ENCODE measurements at places on chromosomes 1 and 21. TPM values are rescaled to one million over a fixed set of nuclear protein-coding genes. Genes with fewer than 3 reads are reported as not detected.

THAP3 gene
- 16.5 TPM for total RNA-seq

DNA sequence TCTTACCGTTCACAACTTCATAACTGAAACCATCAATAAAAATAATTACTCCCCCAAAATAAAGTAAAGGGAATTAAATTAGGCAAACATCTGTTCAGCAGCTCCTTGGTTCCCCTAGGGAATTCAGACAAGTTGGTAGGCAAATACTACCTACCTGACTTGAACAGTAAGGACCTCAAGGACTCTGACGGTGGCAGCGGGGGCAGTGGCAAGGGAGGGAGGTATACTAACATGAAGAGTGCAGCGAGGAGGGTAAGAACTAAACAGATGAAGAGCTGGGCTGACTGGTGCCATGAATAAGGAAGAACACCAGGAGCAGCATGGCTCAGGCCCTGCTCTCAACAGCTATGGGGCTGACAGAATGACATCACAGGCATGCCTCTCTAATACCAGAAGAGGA is 33.1 kb downstream of the MTOR start:
- H3K27me3 ChIP-seq, result no peaks in the 10 kb centered on the region
- H3K4me3 ChIP-seq, result no peak overlapping the region
- H3K27ac ChIP-seq, result no peak overlapping the region
- no peak for DNase-seq

GRCh38 chr1:190101756-190102155 is 375.9 kb downstream of the BRINP3 start:
- H3K27ac ChIP-seq, result no peak overlapping the region
- H3K4me3 ChIP-seq, result no peak overlapping the region
- H3K4me1 ChIP-seq, result no peaks in the 10 kb centered on the region
- H3K36me3 ChIP-seq, result no peaks in the 10 kb centered on the region
- no peak for DNase-seq

GRCh38 chr1:85339656-85340399 is 63.4 kb upstream of the BCL10 start:
- peaks cover 55% of the 10 kb centered on the region for H3K4me1 ChIP-seq
- H3K36me3 ChIP-seq, result no peaks in the 10 kb centered on the region
- H3K4me3 ChIP-seq, result no peak overlapping the region
- H3K27me3 ChIP-seq, result no peaks in the 10 kb centered on the region

DNA sequence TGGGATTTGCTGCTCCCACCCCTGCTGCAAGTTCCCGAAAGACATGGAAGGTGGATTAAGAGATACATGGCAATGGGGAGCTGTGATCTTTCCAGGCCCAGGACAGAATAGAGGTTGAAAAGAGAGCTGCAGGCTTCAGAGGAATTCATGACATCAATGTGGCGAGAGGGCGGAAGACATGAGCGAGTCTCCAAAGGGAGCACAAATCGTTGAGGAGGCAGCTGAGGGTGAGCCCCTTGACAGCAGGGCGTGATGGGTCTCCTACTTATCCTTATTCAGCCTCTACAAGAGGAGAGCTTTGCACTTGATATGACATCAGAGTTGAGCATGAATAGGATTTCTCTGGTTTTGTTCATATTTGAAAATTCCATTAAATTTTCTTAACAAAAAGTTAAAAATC is 45.5 kb upstream of the TACSTD2 start:
- H3K4me1 ChIP-seq, result peaks cover 10% of the 10 kb centered on the region
- H3K27me3 ChIP-seq, result no peaks in the 10 kb centered on the region
- H3K36me3 ChIP-seq, result no peaks in the 10 kb centered on the region

- DNase-seq, result no peak
- H3K27ac ChIP-seq, result no peak overlapping the region
- no peaks in the 10 kb centered on the region for H3K4me1 ChIP-seq
- H3K36me3 ChIP-seq, result no peaks in the 10 kb centered on the region
- H3K4me3 ChIP-seq, result no peak overlapping the region
Observed at GRCh38 chr1:97508653-97509218, 412.1 kb downstream of the DPYD start.

DNA sequence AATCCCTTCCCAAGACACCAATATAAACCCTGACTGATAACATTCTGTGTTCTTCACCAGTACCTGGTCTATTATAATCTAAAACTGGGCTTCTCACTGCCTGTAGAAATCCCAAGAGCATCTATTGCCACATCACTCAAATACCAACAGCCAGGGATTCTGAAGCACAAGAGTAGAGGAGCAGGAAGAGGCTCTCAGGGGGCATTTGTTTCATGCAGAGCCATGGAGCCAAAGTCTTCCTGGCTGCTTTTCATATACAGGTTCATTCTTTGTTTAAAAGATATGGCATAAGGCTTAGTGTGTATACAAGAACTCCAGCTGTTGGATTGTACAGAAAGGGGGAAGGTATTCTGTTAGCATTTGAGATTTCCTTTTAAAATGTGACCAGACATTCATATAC is 38.2 kb upstream of the USH2A start:
- no peaks in the 10 kb centered on the region for H3K36me3 ChIP-seq
- no peak overlapping the region for H3K27ac ChIP-seq
- H3K27me3 ChIP-seq, result no peaks in the 10 kb centered on the region

CCDC185 gene
- total RNA-seq, result not detected

All from astrocyte (in vitro differentiated cells and primary cell).